ENCODE measurements at places on chromosomes 6 and 20.

GRCh38 chr20:54063992-54064676 is 6.3 kb downstream of the BCAS1 start:
- DNase-seq = no peak

DNA sequence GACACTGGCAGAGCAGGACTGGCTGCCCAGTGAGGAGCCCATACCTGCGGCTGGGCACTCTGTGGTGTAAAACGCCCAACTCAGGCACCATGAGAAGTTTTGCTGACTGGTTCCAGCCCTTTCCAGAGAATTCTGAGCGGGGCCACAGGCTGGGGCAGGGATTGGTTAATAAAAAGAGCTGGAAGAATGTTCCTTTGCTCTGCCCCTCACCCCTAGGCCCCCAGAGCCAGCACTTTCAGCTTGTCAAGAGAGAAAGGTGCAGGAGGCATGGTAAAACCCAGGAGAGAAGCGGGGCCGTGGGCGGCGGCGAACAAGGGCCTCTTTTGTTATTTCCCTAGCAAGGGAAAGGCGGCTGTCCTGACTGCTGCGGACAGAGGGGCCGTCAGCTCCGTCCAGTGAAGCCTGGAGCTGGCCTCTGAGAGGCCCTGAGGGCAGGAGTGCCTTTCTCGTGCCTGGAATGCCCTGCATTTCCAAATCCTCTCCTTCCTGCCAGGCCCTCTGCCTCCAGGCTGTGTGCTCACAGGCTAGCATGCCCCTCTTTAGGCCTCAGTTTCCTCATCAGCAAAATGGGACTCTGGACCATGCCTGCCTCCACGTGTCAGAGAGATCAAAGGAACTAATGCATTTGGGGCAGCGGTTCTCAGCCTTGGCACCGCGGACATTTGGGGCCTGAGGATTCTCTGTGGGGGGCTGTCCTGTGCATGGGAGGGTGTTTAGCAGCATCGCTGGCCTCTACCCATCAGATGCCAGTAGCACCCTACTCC is 12.9 kb downstream of the SLC13A3 start:
- DNase-seq = no peak

DNA sequence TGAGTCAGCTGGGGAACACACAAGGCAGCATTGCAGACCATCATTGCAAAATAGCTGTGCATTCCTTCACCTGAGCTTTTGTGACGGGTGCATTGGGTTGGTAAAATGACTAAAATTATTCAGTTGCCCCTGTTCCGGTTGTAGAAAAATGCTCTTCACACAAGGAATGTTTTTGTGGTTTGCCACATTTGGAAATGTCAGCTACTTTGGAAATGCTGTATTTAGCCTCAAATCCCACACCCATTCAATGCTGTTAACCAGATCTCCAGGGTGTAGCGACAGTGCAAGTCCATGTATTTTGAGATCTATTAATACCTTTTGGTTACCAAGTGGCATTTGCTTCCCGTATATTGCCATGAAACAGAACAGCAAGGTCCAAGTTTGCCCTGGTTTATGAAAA is 201.2 kb downstream of the FOXA2 start:
- no peak for DNase-seq

- DNase-seq = no peak
These were observed 86.4 kb upstream of the CBLN4 start for GRCh38 chr20:56091628-56092234.

- DNase-seq = peak; percentile 32
These were observed 136.7 kb downstream of the HFE start for GRCh38 chr6:26223650-26224546.
